Testis (tissue), 5 donors: ENCODE measurements at places on chromosomes 5 and 9.

DNA sequence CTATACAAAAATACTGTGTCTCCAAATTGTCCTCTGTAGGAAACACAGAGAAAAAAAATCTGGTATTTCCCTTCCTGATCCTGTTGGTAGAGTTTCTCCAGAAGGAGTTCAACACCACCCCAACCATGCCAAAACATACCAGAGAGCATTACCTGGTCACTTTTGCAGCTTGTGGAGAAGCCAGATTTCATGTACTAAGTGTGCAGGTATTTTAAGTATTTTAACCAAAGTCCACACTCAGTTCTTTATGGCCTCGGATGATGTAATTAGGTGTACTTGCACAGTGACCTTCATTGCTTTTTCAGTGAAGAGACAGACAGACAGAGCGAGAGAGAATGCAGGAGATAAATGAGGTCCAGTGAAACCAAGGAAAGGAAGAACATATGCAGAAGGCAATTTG lies 2046.8 kb upstream of the CDH9 start:
- DNase-seq, result no peak

DNA sequence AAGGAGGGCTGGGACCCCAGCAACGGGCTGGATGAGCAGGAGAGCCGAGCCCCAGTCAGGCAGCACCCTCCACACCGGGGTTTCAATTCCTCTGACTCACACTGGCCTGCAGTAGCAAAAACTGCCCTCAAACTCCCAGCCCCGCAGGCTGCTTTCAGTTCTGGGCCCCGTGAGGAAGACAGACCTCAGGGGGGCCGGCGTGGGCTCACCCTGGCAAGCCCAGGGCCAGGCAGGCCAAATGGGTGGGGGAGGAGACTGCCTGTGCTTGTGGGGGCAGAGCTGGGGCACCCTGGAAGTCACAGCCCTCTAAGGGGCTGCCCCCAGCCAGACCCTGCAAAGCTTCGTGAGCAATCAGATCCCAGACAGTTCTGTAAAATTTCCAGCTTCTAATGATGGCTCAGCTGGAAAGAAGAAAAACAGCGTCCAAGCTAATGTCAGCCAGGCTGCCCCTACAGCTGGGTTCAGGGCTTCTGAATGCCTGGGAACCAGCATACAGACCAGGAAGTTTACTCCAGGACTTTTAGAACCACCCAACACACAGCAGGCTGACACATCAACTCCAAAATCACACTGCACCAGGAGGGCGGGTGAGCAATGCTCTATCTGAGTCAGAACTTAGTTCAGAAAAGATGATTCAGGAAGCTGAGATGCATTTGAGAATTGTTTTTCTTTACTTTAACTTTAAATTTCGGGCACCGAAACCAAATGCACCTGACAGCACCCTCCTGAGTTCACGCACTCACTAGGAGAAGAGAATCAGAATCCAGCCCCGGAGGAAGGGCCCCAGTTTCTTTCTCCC lies 34.7 kb downstream of the LPCAT1 start:
- DNase-seq, result no peak

DNA sequence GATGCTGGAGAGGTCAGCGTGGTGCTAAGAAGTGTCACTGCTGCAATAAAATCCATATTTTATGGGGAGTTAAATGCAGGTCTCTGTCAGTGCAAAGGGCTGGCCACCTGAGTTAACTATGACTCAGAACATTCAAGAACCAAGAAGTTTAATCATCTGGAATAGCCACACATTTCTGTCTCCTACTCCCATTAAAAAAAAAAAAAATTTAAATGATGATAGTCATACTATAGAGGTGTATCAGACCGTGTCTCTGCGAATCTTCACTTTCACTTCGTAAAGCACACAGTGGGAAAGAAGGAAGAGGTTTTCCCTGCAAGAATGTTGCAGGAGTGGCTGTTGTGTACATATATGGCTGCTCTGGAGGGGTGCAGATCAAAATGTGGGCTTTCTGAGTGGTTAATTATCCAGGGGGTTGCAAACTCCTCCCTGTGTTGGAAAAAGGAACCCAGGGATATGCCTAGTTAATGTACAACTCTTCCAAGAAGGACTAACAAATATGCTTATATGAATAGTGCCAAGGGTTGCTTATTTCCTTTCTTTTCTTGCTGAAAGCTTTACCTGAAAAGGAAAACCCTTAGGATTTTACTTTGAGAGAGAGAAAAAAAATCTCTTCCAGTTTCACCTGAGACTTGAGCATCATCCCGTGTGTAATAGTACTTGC lies 1.5 kb downstream of the CDH6 start:
- DNase-seq, result no peak

GRCh38 chr5:22910523-22910922 lies 57.4 kb upstream of the CDH12 start:
- DNase-seq, result no peak

GRCh38 chr5:175494264-175495183 lies 16.2 kb downstream of the SFXN1 start:
- DNase-seq, result no peak

- DNase-seq, result no peak
These were observed 369.0 kb upstream of the IRX4 start for GRCh38 chr5:2251751-2252150.

DNA sequence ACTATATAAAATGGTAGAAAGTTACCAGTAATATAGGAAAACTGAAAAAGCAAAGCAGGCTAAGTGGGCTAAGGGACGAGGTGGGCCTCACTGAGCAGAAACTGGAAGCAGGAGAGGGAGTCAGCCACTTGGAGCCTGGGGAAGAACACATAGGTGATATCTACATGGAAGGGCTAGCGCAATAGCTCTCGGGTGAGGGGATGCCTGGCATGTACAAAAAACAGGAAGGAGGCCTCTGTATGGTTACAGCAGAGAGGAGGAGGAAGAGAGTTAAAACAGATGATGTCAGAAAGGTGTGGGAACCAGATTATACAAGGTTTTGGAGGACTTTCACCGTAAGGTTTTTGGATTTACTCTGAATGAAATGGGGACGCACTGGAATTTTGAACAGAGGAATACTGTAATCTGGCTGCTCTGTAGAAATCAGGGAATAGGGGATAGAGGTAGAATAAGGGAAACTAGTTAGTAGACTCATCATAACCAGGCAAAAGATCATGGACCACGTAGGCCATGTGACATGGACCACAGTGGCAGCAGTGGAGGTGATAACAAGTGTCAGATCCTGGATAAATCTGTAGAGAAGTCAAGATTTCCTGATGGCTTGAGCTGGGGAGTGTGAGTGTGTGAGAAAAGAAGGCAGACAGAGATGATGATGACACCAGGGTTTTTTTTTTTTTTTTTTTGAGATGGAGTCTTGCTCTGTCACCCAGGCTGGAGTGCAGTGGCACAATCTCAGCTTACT lies 52.5 kb downstream of the FNBP1 start:
- DNase-seq, result peak; percentile 4

- no peak for DNase-seq
These were observed 11.7 kb downstream of the CD74 start for GRCh38 chr5:150401076-150401375.

- DNase-seq, result peak; percentile 19
These were observed 265.8 kb downstream of the SLF1 start for GRCh38 chr5:94884311-94884710.

- peak; percentile 41 for DNase-seq
These were observed 55.1 kb upstream of the NR5A1 start for GRCh38 chr9:124562328-124562727.

DNA sequence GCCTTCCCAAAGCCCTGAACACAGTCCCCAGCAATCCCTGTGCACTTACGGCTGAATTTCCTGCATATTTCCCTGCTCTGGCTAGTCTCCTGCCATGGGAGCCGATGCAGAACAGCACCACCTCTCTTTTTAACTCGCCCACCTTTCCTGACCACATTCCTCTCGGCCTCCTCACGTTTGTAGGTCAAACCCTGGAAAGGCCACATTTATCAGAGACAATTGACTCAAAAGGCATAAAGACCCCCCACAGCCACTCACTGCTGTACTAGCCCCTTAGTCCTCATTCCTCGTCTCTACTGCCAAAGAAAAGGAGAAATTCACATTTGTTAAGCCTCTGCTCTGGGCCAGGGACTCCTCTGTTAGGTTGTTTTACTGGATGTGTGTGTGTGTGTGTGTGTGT lies 43.6 kb downstream of the ENC1 start:
- DNase-seq, result no peak

GRCh38 chr5:44401611-44402010 lies 12.4 kb upstream of the FGF10 start:
- DNase-seq, result no peak

- no peak for DNase-seq
These were observed 18.2 kb downstream of the NR2F1 start for GRCh38 chr5:93601071-93601801.

GRCh38 chr9:96164268-96164683 lies 137.7 kb downstream of the HSD17B3 start:
- no peak for DNase-seq

DNA sequence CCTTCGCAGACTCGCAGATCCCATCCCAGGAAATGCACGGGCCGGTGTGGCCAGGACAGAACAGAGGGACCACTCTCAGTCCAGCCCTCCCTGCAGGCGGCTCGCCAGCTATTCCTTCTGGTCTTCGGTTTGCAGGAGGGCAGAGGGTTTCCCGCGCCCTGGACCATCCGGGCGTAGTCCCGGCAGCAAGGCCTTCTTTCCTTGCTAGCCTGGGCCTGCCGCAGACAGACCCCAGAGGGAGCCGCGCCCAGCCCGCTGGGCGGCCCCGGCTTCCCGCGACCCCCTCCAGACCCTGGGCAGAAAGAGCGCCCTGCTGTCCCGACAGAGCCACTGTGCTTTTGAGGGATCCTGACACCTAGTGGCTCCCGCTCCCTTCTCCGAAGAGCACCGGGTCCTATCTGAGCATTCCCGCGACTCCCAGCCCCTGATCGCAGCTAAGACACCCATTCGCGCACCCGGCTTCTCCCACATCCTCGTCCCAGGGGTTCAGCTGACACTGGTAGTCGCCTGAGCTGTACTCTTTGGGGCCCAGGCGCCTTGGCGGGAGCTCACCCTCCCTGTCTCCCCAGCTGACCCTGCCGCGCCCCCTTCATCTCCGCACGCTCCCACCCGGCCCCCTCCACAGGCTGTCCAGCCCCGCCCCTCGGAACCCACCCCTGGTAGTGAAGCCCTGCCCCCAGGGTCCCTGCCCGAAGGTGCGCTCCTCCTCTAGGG lies 1.1 kb downstream of the CFAP90 start:
- DNase-seq, result peak; percentile 30

DNA sequence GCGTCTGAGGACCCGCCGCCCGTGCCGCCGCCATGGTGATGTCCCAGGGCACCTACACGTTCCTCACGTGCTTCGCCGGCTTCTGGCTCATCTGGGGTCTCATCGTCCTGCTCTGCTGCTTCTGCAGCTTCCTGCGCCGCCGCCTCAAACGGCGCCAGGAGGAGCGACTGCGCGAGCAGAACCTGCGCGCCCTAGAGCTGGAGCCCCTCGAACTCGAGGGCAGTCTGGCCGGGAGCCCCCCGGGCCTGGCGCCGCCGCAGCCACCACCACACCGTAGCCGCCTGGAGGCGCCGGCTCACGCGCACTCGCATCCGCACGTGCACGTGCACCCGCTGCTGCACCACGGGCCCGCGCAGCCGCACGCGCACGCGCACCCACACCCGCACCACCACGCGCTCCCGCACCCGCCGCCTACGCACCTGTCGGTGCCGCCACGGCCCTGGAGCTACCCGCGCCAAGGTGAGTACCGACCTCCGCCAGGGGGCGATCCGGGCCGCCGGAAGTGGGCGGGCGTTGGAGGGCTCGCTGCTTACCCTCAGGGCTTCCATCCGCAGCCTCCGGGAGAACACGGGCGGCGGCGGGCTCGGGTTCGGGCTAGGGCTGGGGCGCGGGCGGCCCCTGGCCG lies 8.5 kb downstream of the PRR7 start:
- DNase-seq, result peak; percentile 84
